Stimulated activated CD4-positive, alpha-beta T cell treated with anti-CD3 and anti-CD28 coated beads, Interleukin-4, amount 100 ng/mL, for 1 hour (primary cell): ENCODE measurements at places on chromosomes 1 and 21.

DNA sequence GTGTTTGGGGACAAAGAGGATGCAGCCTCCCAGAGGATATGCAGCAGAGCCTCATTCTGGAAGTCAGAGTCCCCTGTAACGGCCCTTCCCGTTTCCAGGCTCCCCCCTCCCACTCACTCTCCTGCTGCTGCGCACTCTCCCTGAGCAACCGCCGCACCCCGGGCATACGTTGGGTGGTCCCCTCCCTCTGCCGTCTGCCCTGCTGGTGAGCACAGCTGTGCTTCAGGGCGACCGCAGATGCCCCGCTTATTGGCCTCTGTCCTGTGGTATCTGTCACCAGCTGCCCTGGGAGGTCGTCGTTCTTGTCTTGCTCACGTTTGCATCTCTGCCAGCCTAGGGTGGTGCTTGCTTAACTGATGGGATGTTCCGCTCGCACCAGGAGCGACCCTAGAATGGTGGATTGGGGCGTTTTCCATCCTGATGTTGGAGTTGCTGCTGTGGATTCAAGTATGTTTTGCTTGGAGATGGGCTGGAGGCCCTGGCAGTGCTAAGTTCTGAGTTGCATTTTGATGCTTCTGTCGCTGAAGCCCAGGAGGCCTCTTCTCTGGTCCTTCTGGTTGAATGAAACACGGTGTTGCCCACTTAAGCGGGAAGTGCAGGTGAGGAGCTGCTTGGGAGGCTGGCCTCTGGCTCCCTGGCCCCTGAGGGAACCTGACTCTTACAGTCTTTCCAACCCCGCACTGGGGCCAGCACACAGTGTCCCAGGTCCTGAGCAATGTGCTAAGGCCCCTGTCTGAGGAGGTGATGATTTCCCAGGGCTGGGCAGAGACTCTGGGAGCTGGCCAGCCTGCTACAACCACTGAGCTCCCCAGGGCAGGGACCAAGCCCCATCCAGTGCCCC is 3.2 kb downstream of the TMEM201 start:
- no peak for DNase-seq

- no peak for DNase-seq
Observed at GRCh38 chr1:88401313-88401712, 282.8 kb upstream of the PKN2 start.

DNA sequence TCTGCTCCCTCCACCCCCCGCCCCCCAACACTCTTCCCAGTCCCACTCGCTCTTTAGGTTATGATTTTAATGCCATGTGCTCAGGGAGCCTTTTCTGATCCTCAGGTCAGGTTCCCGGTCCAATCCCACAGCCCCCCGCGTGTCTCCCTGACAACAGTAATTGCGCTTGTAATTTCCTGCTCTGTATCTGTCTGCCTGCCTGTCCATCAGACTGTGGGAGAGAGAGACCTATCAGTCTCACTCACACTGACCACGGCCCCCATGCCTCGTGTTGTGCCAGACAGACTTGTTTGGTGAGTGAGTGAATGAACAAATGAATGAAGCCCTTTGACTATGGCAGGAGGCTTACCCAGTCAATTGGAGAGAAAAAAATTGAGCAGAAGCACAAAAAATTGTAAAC is 50.8 kb upstream of the ECE1 start:
- DNase-seq, result no peak

- DNase-seq, result no peak
Observed at GRCh38 chr1:163068716-163069115, 445 bp upstream of the RGS4 start.

DNA sequence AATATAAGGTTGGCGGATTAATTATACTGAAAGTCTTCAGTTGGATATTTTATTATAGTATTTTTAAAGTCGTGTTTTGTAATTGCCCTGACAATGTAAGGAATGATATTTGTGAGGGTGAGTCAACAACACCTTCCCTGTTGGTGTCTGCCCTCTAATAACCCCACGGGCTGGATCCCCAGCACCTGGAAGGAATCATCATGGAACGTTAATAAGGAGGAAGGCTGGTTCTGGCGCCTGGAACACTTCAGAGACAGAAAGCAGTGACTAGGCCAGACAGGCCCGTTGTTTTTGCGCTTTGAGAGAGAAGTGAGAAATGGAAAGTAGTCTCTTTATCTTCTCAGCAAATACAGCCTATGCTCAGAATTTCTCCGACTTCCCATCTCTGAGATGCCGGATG is 31.6 kb downstream of the TEX35 start:
- DNase-seq, result no peak

GRCh38 chr1:114000406-114000805 is 21.1 kb downstream of the OLFML3 start:
- no peak for DNase-seq

DNA sequence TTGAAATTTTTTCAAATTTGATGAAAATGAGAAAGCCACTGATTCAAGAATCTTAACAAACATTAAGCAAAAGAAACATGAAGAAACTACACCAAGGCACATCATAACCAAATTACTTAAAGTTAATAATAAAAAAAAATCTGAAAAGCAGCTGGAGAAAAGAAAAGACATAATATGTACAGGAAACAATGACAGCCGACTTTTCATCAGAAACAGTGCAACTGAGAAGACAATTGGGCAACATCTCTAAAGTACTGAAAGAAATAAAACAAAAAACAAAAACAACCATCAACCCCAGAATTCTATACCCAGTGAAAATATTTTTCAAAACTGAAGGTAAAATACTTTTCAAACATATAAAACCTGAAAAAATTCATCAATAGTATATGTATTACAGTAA is 73.8 kb upstream of the DMRTA2 start:
- no peak for DNase-seq

- DNase-seq, result no peak
Observed at GRCh38 chr1:153272186-153272585, 12.7 kb downstream of the LORICRIN start.

DNA sequence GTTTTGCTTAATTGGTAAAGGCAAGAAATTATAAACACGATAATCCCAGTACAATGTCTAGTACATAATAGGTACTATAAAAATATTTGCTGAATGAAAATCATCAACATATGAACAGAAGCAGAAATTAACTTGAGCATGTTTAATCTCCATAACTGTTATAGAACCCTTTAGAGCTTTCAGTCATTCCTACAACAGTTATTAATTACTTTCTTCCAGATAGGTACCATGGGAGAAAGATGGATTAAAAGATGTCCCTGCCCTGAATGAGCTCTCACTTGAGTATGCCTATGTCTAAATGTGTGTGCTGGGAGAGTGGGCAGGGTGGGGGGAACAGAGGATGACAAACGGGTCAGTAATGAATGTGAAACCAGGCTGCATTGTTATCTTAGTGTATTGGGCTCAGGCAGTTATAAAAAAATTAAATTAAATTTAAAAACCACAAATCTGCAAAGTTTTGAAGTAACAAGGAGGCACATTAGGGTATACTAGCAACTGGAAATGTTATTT is 2.4 kb downstream of the EPS15 start:
- no peak for DNase-seq

- peak; percentile 34 for DNase-seq
Observed at GRCh38 chr1:224644553-224645154, 28.5 kb downstream of the CNIH3 start.

- DNase-seq, result no peak
Observed at GRCh38 chr1:187641015-187641414, 812.3 kb downstream of the PLA2G4A start.

- DNase-seq, result no peak
Observed at GRCh38 chr1:60066001-60066400, 7.6 kb downstream of the C1orf87 start.

DNA sequence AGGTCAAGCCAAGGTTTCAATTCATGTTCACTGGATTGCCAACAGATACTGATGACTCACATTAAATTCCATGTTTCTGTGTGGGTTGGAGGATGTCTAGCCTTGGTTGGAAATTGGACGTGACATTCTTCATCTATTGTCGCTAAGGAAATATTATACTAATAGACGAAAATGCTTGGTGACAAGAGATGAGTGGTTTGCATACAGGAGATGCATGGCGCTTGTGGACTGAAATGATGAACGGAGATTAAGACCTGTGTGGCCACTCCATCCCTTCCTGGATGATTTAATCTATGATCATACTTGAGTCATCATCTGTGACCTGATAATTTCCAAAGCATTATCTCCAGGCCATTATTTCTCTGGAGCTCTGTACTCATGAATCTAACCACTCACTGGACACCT is 97.0 kb upstream of the CD34 start:
- DNase-seq, result no peak

DNA sequence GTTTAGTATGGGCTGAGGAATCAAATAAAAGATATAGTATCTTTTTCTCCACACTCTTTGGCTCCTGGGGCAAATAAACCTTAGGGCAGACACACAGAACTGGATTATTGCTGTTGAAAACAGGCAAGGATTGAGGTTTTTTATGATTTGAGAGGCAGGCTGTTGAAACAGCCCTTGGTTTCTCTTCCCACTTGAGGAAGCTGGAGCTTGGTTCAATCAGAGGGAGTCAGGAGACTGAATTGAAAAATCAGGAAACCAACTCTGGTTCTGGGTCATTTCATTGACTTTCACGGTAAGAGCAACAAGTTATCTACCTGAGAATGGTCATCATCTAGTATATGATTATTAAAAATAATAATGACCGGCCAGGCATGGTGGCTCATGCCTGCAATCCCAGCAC is 108.4 kb downstream of the CNIH3 start:
- DNase-seq, result no peak

- DNase-seq, result no peak
Observed at GRCh38 chr1:243723050-243723449, 127.0 kb downstream of the AKT3 start.

GRCh38 chr21:32499249-32500055 is 85.9 kb downstream of the TCP10L start:
- DNase-seq, result no peak

GRCh38 chr21:14550135-14550534 is 4.0 kb upstream of the SAMSN1 start:
- DNase-seq, result no peak

- no peak for DNase-seq
Observed at GRCh38 chr1:176938375-176938774, 226.1 kb downstream of the ASTN1 start.
